ENCODE measurements at places on chromosomes 4 and X.

DNA sequence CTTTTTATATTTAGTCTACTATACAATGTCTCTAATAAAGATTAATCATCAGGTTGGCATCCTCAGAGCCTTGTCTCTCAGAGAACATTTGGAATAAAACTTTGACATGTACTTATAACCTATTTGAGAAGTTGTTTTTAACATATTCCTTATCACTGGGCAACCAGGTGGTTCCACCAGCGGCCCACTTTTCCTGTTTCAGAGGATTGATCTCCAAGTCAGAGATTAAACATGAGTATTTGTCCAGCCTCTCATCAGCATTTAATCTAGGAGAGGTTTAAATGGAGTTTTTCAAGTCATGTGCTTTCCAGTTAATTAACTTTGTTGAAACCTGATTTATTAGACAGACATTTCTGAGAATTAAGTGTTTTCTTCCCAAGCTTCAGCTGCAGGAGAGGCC lies 345.5 kb downstream of the GRXCR1 start:
- H3K4me3 ChIP-seq = no peak overlapping the region
- no peaks in the 10 kb centered on the region for H3K4me1 ChIP-seq
- H3K36me3 ChIP-seq = no peaks in the 10 kb centered on the region
- no peaks in the 10 kb centered on the region for H3K27me3 ChIP-seq
- no peak for DNase-seq

DNA sequence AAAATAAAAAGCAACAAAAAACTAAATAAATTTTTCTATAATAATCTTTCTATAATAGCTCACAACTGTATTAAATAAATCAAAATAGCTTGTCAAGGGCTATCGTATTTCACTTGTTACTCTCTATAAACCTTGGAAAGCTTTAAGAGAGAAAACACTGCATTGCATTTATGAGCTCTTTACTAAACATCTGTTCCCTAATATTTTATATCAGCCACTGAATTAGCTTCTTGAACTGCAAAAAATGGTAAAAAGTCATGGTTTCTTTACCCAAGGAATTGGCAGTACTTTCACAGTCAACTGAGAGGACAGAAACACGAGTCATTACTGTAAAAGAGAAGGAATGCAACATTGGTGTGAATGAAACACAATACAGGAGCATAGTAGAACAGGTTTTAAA lies 671.2 kb downstream of the PCDH18 start:
- no peak for DNase-seq
- no peak overlapping the region for H3K27ac ChIP-seq
- no peak overlapping the region for H3K4me3 ChIP-seq

DNA sequence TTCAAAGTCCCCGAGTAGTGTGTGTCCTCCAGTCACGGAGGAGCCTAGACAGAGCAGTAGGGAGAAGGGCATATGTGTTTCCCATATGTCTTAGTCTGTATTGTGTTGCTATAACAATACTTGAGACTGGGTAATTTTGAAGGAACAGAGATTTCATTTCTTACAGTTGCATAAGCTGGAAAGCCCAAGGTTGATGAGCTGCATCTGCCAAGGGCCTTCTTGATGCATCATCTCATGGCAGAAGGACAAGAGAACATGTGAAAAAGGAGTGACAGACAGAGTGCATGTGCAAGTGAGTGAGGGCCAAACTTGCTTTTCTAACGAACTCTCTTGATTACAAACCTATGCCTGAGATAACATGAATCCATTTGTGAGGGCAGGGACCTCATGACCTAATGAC lies 243.4 kb downstream of the ARHGAP10 start:
- no peak for DNase-seq
- no peaks in the 10 kb centered on the region for H3K27me3 ChIP-seq
- no peak overlapping the region for H3K27ac ChIP-seq

DNA sequence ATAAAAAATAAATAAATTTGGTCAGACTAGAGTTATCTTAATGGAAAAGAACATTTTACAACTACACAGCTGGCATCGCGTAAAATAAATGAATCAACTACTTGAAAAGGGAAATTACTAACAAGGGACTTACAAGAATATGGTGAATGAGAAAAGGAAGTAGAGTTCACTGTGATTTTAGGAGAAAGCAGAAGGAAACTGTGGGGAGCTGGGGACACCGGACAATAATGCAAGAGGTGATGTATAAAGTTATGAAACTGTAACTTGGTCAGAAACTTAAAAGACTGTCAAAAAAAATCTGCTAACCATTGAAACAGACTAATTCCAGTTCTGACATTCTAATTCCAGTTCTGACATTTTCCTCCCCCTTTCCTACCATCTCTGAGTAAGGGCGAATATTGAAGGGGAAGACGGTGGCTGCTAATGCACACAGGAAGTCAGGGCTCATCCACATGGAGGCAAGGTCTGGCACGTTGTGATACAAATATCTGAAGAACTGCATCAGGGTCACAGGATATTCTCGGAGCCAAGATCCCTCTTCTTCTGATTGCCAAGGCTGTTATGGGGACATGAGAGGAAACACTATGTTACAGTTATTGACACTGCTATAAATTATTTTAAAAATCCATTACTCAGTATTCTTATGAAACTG lies 170.5 kb downstream of the CDS1 start:
- H3K27ac ChIP-seq = no peak overlapping the region
- no peaks in the 10 kb centered on the region for H3K4me1 ChIP-seq
- H3K4me3 ChIP-seq = no peak overlapping the region
- H3K36me3 ChIP-seq = no peaks in the 10 kb centered on the region
- DNase-seq = peak; percentile 24

DNA sequence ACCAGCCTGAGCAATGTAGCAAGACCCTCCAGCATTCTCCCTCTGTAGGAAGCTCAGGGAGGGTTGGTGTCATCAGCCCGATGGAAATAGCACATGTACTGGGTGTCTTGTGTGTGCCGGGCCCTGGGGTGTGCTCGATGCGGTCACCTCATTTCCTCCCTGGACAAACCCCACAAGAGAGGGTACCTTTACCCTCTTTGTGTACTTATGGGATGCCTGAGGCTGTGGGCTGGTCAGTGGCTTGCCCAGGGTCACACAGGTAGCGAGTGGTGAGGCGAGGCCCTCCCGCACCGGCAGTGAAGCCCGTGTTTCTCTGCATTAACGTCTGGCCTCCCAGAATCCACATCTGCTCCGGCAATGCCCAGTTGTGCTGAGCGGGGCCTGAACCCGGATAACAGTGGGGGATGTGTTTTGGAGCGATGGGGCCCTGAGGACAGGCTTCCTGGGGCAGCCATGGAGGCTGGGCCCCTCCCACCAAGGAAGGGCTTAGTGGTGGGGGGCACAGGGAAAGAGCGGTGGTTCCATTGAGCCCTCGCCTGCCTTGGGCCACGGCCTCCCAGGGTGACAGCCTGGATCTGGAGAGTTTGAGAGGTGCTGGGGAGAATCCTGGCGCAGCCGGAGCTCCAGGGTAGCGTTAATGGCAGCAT lies 8.1 kb downstream of the PSAPL1 start:
- no peak overlapping the region for H3K27ac ChIP-seq
- H3K27me3 ChIP-seq = no peaks in the 10 kb centered on the region
- peak; percentile 26 for DNase-seq
- no peaks in the 10 kb centered on the region for H3K4me1 ChIP-seq
- H3K4me3 ChIP-seq = no peak overlapping the region

DNA sequence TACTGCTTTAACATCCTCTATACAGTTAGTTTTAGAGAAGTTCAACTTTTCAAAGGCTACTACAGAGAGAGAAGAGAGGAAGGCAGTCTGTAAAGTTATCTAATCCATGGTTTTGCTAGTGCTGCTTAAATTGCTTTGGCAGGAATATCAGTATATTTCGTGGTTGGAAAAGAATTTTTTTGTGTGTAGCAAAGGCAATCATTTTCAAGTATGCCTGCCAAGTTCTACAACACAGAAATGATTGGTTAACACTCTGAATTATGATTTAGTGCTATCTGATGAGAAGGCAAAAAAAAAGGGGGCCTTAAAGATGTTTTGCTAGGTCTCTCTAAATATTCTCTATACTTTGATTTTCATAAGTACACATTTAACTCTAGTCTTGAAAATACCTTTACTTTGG lies 133.1 kb downstream of the JADE1 start:
- no peak overlapping the region for H3K4me3 ChIP-seq
- H3K27me3 ChIP-seq = no peaks in the 10 kb centered on the region
- DNase-seq = no peak
- no peaks in the 10 kb centered on the region for H3K4me1 ChIP-seq
- no peak overlapping the region for H3K27ac ChIP-seq
- H3K36me3 ChIP-seq = peaks cover 11% of the 10 kb centered on the region

- DNase-seq = no peak
- no peaks in the 10 kb centered on the region for H3K4me1 ChIP-seq
- H3K36me3 ChIP-seq = no peaks in the 10 kb centered on the region
- H3K27me3 ChIP-seq = no peaks in the 10 kb centered on the region
- H3K4me3 ChIP-seq = no peak overlapping the region
These were observed 21.9 kb upstream of the IGFBP7 start for GRCh38 chr4:57131849-57132742.

GRCh38 chr4:148021686-148022085 lies 289.8 kb downstream of the ARHGAP10 start:
- no peaks in the 10 kb centered on the region for H3K36me3 ChIP-seq
- H3K27me3 ChIP-seq = no peaks in the 10 kb centered on the region
- peak; percentile 34 for DNase-seq

DNA sequence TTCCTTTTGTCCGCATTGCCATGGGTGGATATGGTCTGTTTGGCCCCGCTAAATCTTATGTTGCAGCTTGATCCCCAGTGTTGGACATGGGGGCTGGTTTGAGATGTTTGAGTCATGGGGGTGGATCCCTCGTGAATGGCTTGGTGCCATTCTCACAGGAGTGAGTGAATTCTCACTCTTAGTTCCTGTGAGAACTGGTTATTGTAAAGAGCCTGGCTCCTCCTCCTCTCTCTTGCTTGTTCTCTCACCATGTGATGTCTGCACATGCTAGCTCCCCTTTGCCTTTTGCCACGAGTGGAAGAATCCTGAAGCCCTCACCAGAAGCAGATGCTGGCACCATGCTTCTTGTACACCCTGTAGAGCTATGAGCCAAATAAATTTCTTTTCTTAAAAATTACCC lies 22.6 kb upstream of the STBD1 start:
- H3K4me3 ChIP-seq = no peak overlapping the region
- no peak for DNase-seq

- H3K27ac ChIP-seq = no peak overlapping the region
- peaks cover 23% of the 10 kb centered on the region for H3K4me1 ChIP-seq
These were observed 45.2 kb upstream of the ENPP6 start for GRCh38 chr4:184262901-184263300.

GRCh38 chr4:173736840-173737239 lies 206.8 kb upstream of the HAND2 start:
- no peaks in the 10 kb centered on the region for H3K36me3 ChIP-seq
- DNase-seq = no peak
- no peaks in the 10 kb centered on the region for H3K4me1 ChIP-seq

GRCh38 chr4:186886759-186887158 lies 163.1 kb upstream of the FAT1 start:
- H3K4me1 ChIP-seq = no peaks in the 10 kb centered on the region
- H3K36me3 ChIP-seq = no peaks in the 10 kb centered on the region
- no peak for DNase-seq
- no peaks in the 10 kb centered on the region for H3K27me3 ChIP-seq
- H3K4me3 ChIP-seq = no peak overlapping the region
- H3K27ac ChIP-seq = no peak overlapping the region

GRCh38 chr4:185550933-185551332 lies 15.6 kb upstream of the PDLIM3 start:
- H3K4me1 ChIP-seq = no peaks in the 10 kb centered on the region
- H3K36me3 ChIP-seq = no peaks in the 10 kb centered on the region
- H3K4me3 ChIP-seq = no peak overlapping the region
- H3K27me3 ChIP-seq = no peaks in the 10 kb centered on the region
- no peak overlapping the region for H3K27ac ChIP-seq

DNA sequence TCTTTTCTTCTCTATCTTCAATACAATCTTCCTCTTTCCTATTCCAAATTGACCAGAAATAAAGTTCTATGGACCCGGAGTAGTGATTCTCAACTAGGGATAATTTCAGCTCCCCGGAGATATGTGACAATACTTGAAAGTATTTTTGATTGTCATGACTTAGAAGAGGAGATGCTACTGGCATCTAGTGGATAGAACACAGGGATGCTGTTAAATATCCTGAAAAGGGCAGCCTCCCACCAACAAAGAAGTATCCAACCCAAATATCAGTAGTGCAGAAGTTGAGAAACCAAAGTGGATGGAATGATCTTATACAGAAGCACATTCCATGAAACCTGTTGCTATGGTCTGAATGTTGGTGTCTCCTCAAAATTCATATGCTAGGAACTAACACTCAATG lies 65.7 kb upstream of the NDST3 start:
- DNase-seq = no peak
- H3K36me3 ChIP-seq = no peaks in the 10 kb centered on the region
- no peaks in the 10 kb centered on the region for H3K27me3 ChIP-seq

DNA sequence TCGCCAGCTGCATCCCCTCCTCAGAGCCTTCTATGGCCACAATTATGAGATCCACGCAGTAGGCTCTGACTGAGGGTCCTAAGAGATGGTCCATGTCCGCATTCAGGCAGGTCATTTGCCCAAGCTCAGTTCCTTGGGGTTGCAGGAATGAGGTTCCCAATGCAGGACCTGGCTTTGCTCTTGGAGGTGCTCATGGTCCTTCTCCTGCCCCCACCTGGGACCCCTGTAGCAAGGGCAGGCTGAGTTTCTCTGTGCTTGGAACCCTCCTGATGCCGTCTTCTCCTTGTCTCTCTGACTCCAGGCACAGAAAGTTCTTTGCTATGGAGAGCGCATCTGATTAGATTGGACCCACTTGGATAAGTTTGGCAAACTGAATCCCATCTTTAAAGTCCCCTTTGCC lies 16.5 kb upstream of the SHOX start:
- H3K27ac ChIP-seq = no peak overlapping the region
- H3K4me1 ChIP-seq = no peaks in the 10 kb centered on the region
- no peak overlapping the region for H3K4me3 ChIP-seq
- no peak for DNase-seq
- H3K27me3 ChIP-seq = peaks cover 9% of the 10 kb centered on the region

DNA sequence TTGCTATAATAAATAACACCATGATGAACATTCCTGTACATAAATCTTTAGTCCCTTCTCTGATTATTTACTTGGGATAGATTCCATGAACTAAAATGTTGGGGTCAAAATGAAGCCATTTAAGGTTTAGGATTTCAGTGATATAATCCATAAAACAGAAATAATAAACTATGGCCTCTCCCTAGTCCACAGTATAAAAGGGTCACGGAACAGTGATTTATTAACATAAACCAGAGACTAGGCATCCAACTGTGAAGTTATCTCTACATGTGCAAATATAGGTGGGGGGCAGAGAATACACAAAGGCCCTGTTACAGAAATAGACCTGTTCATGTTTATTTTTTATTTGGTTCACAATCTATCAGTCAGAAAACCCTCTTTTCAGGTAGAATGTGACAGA lies 499.1 kb upstream of the SLIT2 start:
- H3K36me3 ChIP-seq = no peaks in the 10 kb centered on the region
- no peak overlapping the region for H3K4me3 ChIP-seq
- H3K4me1 ChIP-seq = no peaks in the 10 kb centered on the region
- DNase-seq = no peak
- no peak overlapping the region for H3K27ac ChIP-seq
- H3K27me3 ChIP-seq = no peaks in the 10 kb centered on the region

GRCh38 chr4:520683-521023 lies 21.6 kb downstream of the PIGG start:
- no peak overlapping the region for H3K4me3 ChIP-seq
- no peak for DNase-seq
- no peak overlapping the region for H3K27ac ChIP-seq
- H3K4me1 ChIP-seq = no peaks in the 10 kb centered on the region
- H3K27me3 ChIP-seq = no peaks in the 10 kb centered on the region

All from CD4-positive, alpha-beta T cell (primary cell).